KBM-7 (cell line): ENCODE measurements at places on chromosomes 6 and 20.

GRCh38 chr6:159062976-159063375 lies 18.2 kb upstream of the TAGAP start:
- DNase-seq = no peak

DNA sequence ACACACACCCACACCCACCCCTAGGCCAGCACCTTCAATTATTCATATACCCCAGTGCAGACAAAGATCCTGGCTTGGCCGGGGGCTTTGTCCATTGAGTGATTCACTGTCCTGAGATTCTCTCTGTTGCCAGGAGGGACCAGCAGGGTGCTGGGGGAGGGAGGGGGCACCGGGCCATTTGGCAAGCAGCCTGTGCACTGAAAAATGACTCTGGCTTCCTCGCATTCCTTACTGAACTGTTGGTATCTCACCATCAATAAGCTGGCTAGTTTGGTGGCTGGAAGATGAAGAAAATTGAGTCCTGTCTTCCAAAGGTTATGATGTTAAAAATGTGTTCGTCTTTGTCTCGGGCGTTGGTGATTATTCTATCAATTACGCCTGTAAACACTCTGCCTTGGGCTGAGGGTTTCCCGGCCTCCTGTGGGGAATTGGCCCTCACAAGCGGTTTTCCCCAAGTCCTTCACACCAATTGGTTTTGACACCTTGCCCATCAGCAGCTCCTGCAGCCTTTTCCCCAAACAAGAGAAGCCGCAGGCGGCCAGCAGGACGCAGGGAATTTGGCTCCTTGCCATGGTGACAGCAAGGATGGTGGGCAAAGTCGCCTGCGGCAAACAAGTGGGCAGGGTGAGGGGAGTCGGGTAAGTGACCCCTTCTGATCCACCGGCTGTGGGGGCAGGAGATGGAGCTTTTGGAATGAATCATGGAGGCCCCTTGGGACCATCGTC lies 4.9 kb downstream of the VSTM2L start:
- DNase-seq = no peak

GRCh38 chr6:170093276-170093657 lies 197.6 kb downstream of the DLL1 start:
- DNase-seq = no peak

- DNase-seq = peak; percentile 21
Observed at GRCh38 chr20:51494241-51495110, 48.0 kb downstream of the NFATC2 start.

GRCh38 chr20:10672624-10673127 lies 1.1 kb downstream of the JAG1 start:
- DNase-seq = peak; percentile 61

GRCh38 chr6:53504512-53504911 lies 40.4 kb downstream of the GCLC start:
- DNase-seq = no peak

DNA sequence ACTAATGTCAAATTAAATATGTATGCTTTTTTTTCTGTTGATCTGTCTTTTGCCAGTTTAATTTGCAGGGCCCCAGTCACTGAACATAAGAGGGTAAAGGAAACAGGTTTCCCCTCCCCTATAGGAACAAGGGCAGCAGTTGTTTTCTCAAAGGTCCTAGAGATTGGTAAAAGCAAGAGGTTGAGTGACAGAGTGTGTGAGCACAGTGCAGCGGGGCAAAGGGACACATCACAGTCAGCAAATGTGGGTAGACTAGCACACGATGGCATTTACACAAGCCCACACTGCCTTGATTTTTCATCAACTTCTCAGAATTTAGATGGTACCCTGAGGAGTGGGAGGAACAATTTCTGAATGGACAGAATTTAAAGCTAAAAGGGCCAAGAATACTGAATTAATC lies 138.7 kb upstream of the MYLIP start:
- DNase-seq = no peak

DNA sequence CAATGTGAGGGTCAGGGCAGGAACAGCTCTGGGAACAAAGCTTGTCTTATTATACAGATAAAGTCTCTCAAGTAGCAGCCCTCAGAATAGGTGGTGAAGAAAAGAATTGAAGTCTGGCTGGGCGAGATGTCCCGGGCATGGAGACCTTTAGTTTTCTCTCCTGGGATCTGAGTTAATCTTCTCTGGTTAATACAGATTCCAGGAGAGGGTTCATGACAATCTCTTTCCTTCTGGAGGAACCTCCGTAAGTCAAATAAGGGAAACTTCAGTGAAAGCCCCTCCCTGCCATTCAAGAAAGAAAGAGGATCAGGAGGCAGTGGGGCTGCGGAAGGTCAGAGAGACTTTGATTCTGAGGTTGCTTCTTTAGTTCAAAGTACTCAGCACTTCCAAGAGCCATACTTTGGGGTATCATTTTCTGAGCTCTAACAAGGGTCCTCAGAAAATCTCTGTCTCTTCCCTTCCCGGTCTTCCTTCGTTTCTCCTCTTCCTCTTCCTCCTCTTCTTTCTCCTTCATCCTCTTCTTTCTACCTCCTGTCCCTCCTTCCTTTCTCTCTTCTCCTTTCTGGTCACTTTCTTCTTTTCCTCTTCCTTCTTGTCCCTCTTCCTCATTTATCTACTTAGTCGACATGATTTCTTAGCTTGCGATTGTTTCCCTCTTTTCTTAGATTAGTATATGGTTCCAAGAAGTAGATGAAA lies 4.6 kb upstream of the ZNF184 start:
- DNase-seq = no peak

- DNase-seq = no peak
Observed at GRCh38 chr20:10303852-10304251, 85.2 kb downstream of the SNAP25 start.

- no peak for DNase-seq
Observed at GRCh38 chr20:19451231-19451922, 238.9 kb downstream of the SLC24A3 start.

GRCh38 chr6:42724825-42725224 lies 2.4 kb upstream of the PRPH2 start:
- no peak for DNase-seq

DNA sequence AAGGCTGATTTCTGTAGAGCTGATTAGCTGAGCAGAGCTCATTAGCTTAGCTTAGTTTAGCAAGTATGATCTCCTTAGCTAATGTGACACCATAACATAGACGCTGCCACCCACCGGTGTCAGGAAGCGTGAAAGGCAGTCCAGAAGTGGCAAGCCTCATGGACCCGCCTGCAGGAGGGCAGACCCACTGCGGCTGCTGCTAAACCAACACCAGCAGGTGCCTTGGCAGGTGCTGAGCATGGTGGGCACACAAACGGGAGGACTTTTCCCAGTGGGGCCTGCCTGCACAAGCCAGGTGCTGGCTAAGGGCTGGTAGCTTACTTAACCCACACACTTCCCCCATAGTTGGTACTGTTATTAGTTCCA lies 22.7 kb downstream of the ZDHHC14 start:
- no peak for DNase-seq

GRCh38 chr20:2814587-2815051 lies at the start of gene C20orf141:
Gene C20orf141, plus strand, starts transcription at chr20:2814987. Its CDS starts 198 bp downstream, at chr20:2815185.
- peak; percentile 53 for DNase-seq

GRCh38 chr6:13438126-13438525 lies 49.3 kb downstream of the GFOD1 start:
- DNase-seq = no peak

- peak; percentile 40 for DNase-seq
Observed at GRCh38 chr6:105990151-105990550, 96.0 kb upstream of the PRDM1 start.
